ENCODE measurements at places on chromosomes 2 and 18. TPM values are rescaled to one million over a fixed set of nuclear protein-coding genes. Genes with fewer than 3 reads are reported as not detected.

The REG3G gene
- total RNA-seq: not detected

The MAP3K19 gene
- not detected for total RNA-seq

The CDH19 gene
- total RNA-seq: not detected

The COL3A1 gene
- total RNA-seq: not detected

The OSR1 gene
- total RNA-seq: not detected

The SRD5A2 gene
- total RNA-seq: not detected

The NAT8 gene
- not detected for total RNA-seq
